Stimulated activated CD8-positive, alpha-beta memory T cell treated with anti-CD3 and anti-CD28 coated beads, Interleukin-12 subunit alpha, Interleukin-12 subunit beta, amount 100 ng/mL, for 4 hours (primary cell): ENCODE measurements at places on chromosomes 4 and X.

DNA sequence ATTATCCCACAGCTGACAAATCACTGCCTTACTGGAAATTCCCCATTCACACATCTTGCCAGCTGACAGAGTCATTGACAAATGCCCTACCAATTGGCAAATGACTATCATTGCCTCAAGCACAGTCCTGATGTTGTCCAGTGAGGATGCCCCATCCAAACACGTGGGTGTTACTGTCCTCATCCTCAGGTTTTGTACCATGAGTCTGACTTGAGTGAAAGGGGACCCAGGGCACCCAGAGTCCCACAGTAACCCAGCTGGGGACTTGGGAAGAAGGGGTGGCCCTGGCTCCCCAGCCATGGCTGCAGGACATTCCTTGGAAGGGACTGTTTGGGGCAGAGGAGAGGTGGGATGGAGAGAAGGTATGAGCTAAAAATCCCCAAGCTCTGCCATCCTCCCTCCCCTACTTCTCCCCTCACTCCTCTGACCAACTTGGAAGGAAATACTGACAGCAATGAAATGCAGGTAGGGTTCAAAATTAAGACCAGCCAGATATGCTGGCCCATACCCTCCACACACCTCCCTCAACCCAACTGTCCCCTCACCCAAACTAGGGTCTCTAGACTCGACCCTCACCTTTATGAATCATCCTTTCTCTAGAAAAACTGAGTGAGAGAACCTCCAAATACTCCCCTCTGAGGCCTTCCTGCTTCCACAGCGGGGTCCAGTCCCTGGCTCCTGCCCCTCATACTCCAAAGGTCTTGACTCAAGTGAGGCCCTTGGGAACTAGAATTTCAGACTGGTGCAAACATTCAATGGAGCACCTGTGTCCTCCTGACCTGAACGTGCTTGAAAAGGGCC, 5.1 kb downstream of the TIMP1 start:
- DNase-seq, result no peak

GRCh38 chr4:174423257-174423944, 98.9 kb downstream of the HPGD start:
- DNase-seq, result no peak

- no peak for DNase-seq
These were observed 3.5 kb upstream of the STS start for GRCh38 chrX:7143941-7144525.

DNA sequence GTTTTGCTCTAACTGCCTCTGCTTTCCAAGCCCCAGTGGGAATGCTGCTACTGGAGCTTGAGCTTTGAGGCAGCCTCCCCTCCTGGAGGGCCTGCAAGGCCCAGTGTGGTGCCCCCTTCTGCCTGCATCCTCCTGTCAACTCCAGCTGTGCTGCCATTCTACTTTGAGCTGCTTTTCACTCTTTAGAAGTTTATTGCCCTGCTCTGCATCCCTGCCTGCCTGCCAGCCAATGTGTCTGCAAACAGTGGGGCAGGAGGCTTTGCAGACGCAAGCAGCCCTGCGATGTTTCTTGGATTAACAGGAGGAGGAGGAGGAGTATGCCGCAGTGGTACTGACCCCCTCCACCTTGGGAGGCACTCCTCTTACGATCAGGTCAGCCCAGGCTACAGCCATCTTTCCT, 16.4 kb downstream of the TMEM31 start:
- no peak for DNase-seq

DNA sequence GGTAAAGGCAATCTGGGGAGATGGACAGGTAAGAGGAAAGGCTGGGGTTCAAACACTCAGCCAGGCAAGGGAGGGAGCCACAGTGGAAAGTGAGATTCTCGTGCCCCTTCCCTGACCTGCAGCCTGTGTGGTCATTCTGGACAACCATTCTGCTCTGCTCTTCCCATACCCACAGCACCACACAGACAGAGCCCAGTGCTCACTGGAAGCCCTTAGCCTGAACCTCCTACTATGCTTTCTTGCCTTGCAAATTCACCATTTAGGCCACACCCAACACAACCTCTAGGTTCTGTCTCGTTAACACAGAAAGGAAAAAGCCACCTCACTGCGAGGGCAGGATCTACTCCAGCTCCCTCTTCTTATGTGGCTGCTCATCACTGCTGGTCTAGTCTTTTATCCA, 92.7 kb downstream of the SHISA3 start:
- DNase-seq, result no peak

DNA sequence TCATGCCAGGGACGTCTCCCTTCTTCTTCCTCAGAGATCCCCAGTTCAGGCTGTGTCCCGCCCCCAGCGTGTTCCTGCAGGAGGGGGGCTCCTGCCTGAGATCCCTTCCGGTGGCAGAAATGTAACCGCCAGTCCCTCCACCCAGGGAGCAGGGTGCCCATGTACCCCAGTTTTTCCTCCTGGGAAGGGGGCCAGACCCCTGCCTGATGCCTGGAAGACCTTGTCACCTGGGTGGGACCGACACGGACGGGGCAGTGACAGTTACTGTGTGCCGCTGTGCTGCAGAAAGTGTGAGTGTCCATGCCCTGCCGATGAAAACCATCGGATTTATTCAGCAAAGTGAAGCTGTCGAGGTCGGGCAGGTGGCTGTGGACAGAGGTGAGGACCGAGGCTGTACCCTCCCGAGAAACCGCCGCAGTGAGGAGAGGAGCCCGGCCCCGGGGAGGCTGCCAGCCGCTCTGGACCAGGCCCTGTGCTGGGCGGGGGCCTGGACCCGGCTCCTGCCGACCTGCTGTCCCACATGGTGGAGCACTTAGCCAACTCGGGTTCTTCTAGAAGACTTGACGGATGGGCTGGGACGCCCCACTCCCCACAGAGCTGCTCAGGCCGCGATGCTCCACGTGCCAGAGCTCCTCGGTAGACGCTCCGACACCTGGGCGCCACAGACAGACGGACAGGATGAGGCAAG, 36.7 kb upstream of the HMX1 start:
- DNase-seq, result no peak

DNA sequence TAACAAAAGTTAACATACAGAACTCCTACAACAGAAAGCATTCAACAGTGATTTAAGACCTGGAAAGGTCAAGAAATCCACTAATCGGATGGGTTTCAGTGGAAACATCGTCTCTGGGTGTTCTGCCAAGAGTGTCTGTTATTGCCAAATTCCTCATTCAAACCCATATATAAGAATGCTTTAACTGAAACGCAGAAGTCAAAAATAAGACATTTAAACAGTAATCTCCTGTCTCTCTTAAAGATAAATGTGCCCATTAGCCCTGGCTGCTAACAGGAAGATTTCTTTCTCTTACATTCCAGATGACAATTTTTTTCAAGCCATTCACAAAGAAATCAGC, 31.5 kb downstream of the DCTD start:
- DNase-seq, result no peak

DNA sequence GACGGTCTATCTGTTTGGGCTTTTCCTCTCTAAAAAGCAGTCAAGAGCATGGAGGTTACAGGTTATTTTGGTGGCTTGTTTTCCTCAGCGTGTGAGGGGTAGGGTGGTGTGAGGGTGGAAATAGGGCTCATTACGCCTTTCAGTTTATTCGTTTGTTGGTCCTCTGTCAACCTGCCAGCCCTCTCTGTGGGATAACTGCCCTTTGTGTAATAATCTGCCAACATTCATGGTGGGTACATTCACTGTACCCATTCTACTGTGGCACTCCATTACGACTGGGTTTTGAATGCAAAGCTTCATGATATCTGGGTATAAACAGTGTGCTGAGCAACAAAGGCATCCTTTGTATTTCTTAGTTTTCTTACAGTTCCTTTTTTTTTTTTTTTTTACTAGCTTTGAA, 136.4 kb downstream of the ADGRL3 start:
- no peak for DNase-seq

- no peak for DNase-seq
These were observed 2.8 kb upstream of the CHIC2 start for GRCh38 chr4:54067166-54067565.

DNA sequence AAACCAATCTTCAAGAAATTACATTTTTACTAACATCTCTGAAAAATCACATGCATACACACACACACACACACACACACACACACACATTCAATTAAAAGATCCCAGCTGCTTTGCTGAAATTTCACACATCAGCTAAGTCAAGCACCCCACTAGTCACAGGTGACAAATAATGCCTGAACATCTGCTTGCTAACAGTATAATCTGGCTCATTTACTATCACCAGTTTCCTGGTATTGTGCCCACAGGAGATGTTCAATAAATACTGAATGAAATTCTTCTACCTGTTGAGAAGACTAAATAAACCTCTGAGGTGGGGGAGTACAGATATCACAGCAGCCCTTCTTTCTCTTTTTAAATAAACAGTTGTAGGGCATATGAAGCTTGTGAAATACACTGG, 994.0 kb downstream of the ARAP2 start:
- no peak for DNase-seq
